ENCODE measurements at places on chromosomes 7 and 10.

- no peak overlapping the region for H3K27ac ChIP-seq
- H3K4me3 ChIP-seq, result no peak overlapping the region
- DNase-seq, result peak; percentile 61
- peaks cover 49% of the 10 kb centered on the region for H3K4me1 ChIP-seq
- H3K36me3 ChIP-seq, result peaks cover 2% of the 10 kb centered on the region
- no peaks in the 10 kb centered on the region for H3K27me3 ChIP-seq
These were observed 4.2 kb downstream of the AHR start for GRCh38 chr7:17302575-17303142.

DNA sequence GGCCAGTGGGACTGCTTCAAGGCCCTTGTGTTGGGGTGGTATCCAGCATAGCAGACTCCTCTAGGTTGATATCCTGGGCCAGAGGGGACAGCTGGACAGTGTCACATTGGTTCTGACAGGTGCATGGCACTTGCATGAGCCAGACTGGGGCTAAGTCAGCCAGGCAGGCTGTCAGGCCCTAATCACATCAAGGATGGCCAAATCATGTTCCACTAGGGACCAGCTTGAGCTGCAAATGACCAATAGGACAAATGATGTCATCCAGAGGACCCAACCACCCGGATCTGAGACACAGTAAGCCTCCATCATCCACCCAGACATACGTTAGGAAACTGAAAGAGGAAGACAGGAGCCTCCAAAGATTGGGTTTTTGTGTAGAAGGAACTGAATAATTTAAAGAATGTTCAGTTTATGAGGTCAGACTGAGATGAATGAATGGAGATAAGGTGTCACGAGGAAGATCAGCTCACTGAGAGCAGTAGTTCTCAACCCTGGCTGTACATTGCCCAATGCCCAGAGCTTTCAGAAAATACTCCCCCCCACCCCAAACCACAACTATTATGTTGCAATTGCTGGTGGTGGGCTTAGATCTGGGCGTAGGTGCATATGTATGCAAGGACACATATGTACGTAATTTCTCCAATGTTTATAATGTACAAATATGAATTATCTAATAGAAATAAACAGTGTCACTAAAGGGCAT is 75.2 kb upstream of the INHBA start:
- peak; percentile 49 for DNase-seq
- H3K4me1 ChIP-seq, result peaks cover 26% of the 10 kb centered on the region
- H3K27ac ChIP-seq, result no peak overlapping the region
- H3K36me3 ChIP-seq, result no peaks in the 10 kb centered on the region
- H3K27me3 ChIP-seq, result no peaks in the 10 kb centered on the region

GRCh38 chr10:49349390-49349789 is 46.5 kb downstream of the DRGX start:
- no peaks in the 10 kb centered on the region for H3K4me1 ChIP-seq
- DNase-seq, result no peak

- DNase-seq, result no peak
- H3K4me3 ChIP-seq, result no peak overlapping the region
- H3K4me1 ChIP-seq, result no peaks in the 10 kb centered on the region
- H3K27me3 ChIP-seq, result no peaks in the 10 kb centered on the region
- H3K27ac ChIP-seq, result no peak overlapping the region
These were observed 758.0 kb downstream of the TYW1 start for GRCh38 chr7:67754651-67755050.

GRCh38 chr10:78148961-78149612 is 115.4 kb downstream of the RPS24 start:
- DNase-seq, result no peak
- H3K27ac ChIP-seq, result no peak overlapping the region
- no peak overlapping the region for H3K4me3 ChIP-seq
- H3K27me3 ChIP-seq, result no peaks in the 10 kb centered on the region
- H3K4me1 ChIP-seq, result no peaks in the 10 kb centered on the region
- H3K36me3 ChIP-seq, result no peaks in the 10 kb centered on the region

DNA sequence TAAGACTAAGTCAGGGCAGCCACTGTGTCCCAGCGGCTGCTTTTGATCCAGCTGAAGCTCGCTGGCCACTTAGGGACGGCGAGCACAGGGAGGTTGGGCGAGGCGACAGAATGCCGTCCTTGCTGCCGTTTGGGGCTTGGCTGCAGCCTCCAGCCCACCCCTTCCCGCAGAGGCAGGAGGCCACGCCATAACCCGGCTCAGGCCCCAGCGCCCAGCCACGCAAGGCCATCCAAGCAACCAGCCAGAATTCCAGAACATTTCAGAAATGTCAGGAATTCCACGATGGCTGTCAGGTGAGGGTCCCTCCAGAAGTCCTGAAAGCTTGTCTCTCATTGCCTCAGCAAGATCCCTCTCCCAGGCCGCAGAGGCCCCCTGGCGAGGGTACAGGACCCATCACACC is 479.1 kb upstream of the FOXK1 start:
- no peaks in the 10 kb centered on the region for H3K27me3 ChIP-seq
- H3K27ac ChIP-seq, result no peak overlapping the region
- no peaks in the 10 kb centered on the region for H3K36me3 ChIP-seq
- H3K4me1 ChIP-seq, result no peaks in the 10 kb centered on the region
- DNase-seq, result no peak
- H3K4me3 ChIP-seq, result no peak overlapping the region

GRCh38 chr7:142870566-142871259 is 14.8 kb downstream of the TRPV6 start:
- no peak overlapping the region for H3K27ac ChIP-seq
- no peaks in the 10 kb centered on the region for H3K4me1 ChIP-seq
- DNase-seq, result no peak

GRCh38 chr10:59098831-59099452 is 77.5 kb upstream of the PHYHIPL start:
- no peaks in the 10 kb centered on the region for H3K4me1 ChIP-seq
- no peak overlapping the region for H3K27ac ChIP-seq
- no peak for DNase-seq
- H3K4me3 ChIP-seq, result no peak overlapping the region
- H3K27me3 ChIP-seq, result no peaks in the 10 kb centered on the region

DNA sequence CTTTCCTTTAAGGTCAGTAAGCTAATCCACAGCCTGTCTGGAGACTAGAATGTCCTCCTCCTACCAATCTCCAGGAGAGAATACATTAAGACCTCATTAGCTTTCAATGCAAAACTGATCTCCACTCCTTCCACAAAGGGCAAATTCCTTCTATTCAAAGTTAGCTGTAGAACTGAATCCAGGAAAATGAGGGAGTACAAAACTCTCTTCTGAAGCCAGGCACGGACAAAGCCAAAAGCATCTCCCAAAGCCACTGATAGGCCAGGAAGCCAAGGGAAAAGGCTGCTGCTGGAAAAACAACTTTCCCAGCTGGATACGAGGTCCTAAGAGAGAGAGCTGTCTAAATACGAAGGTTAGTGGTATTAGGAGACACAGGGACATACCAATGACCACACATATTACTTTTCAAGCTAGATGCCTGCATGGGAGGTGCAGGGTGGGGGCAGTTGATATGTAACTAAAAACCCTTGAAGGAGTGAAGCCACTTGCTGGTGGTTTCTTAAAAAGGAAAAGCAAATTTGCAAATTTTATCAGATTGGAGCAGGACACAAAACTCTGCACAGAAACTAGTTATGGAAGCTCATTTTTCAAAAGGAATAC is 43.6 kb downstream of the MKX start:
- no peaks in the 10 kb centered on the region for H3K27me3 ChIP-seq
- no peak overlapping the region for H3K27ac ChIP-seq
- no peaks in the 10 kb centered on the region for H3K36me3 ChIP-seq
- no peak overlapping the region for H3K4me3 ChIP-seq
- no peak for DNase-seq

DNA sequence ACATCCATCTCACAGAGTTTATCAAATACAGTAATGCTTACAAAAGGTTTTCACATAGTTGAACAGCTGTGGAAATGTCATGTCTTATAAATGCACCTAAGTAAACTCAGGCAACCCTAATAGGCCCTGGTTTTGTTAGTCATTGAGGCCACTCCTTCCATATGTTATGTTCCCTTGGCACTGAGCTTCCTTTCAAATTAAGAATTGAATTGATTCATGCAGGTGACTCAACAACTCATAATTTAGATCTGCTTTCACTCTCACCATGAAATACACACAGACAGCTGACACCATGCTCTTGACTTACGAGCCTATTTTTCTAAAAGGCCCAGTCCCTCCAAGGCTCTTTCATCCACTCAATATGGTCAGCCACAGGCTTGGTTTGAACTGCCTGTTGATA is 476.9 kb downstream of the KCNMA1 start:
- H3K4me1 ChIP-seq, result no peaks in the 10 kb centered on the region
- peaks cover 21% of the 10 kb centered on the region for H3K27me3 ChIP-seq
- no peak overlapping the region for H3K4me3 ChIP-seq
- no peaks in the 10 kb centered on the region for H3K36me3 ChIP-seq

GRCh38 chr7:54946271-54946670 is 72.5 kb upstream of the EGFR start:
- no peak overlapping the region for H3K4me3 ChIP-seq
- H3K4me1 ChIP-seq, result no peaks in the 10 kb centered on the region
- DNase-seq, result no peak

- H3K27ac ChIP-seq, result no peak overlapping the region
- no peaks in the 10 kb centered on the region for H3K27me3 ChIP-seq
- DNase-seq, result peak; percentile 85
- no peak overlapping the region for H3K4me3 ChIP-seq
These were observed 150.4 kb downstream of the SFMBT2 start for GRCh38 chr10:7260412-7260900.

- H3K36me3 ChIP-seq, result no peaks in the 10 kb centered on the region
- no peak overlapping the region for H3K27ac ChIP-seq
- no peaks in the 10 kb centered on the region for H3K4me1 ChIP-seq
- DNase-seq, result no peak
- no peak overlapping the region for H3K4me3 ChIP-seq
- H3K27me3 ChIP-seq, result no peaks in the 10 kb centered on the region
These were observed 307.6 kb downstream of the GRID1 start for GRCh38 chr10:86058964-86059363.

DNA sequence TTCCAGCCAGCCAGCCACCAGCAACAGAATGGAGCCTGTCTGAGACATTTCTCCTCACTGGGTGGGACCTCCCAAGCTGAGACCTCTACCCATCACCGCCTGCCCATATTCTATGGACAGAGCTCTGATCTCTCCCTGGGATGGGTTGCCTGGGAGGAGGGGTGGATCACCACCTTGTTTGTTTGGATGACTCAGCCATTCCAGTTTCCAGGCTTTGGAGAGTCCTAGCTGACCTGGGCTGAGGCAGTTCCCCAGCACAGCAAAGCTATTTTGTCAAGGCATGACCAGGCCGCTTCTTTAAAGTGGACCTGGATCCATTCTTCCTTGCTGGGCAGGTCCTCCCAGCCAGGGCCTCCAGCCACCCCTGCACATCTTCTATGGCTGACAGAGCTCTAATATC is 982.3 kb downstream of the DNAJB9 start:
- no peaks in the 10 kb centered on the region for H3K36me3 ChIP-seq
- H3K4me3 ChIP-seq, result no peak overlapping the region
- H3K4me1 ChIP-seq, result no peaks in the 10 kb centered on the region
- no peak overlapping the region for H3K27ac ChIP-seq
- DNase-seq, result no peak
- H3K27me3 ChIP-seq, result no peaks in the 10 kb centered on the region

DNA sequence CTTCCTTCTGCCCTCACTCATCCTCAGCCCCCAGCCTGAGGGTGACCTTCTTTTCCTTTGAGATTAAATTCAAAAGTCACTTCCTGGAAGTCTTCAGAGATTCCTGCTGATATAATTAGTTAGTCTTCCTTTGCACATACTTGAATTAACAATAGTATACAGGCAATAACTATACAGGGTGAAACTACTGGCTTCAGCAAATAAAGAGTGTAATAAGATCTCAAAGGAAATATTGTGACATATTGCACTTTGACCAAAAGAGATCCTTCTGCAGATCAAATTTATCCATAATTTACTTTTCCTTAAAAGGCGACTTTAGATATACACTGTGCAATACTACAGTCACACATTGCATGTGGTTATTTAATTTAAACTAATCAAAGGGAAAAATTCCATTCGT is 123.8 kb downstream of the SEMA3A start:
- no peak for DNase-seq
- H3K4me1 ChIP-seq, result no peaks in the 10 kb centered on the region
- no peak overlapping the region for H3K27ac ChIP-seq
- no peak overlapping the region for H3K4me3 ChIP-seq
- H3K27me3 ChIP-seq, result no peaks in the 10 kb centered on the region
- no peaks in the 10 kb centered on the region for H3K36me3 ChIP-seq

GRCh38 chr7:142412551-142413193 is 154.8 kb upstream of the PRSS58 start:
- H3K36me3 ChIP-seq, result no peaks in the 10 kb centered on the region
- peaks cover 36% of the 10 kb centered on the region for H3K4me1 ChIP-seq
- no peak overlapping the region for H3K27ac ChIP-seq
- no peaks in the 10 kb centered on the region for H3K27me3 ChIP-seq
- H3K4me3 ChIP-seq, result no peak overlapping the region
- DNase-seq, result peak; percentile 80

GRCh38 chr7:29102558-29103151 is 43.7 kb downstream of the CPVL start:
- no peaks in the 10 kb centered on the region for H3K27me3 ChIP-seq
- H3K4me3 ChIP-seq, result no peak overlapping the region
- no peak overlapping the region for H3K27ac ChIP-seq
- H3K36me3 ChIP-seq, result no peaks in the 10 kb centered on the region
- H3K4me1 ChIP-seq, result no peaks in the 10 kb centered on the region

- no peak overlapping the region for H3K27ac ChIP-seq
- H3K36me3 ChIP-seq, result peaks cover 84% of the 10 kb centered on the region
These were observed 48.9 kb downstream of the IRF5 start for GRCh38 chr7:128986609-128987008.

- H3K27ac ChIP-seq, result no peak overlapping the region
- H3K27me3 ChIP-seq, result no peaks in the 10 kb centered on the region
- no peaks in the 10 kb centered on the region for H3K4me1 ChIP-seq
These were observed 158.9 kb downstream of the KLF6 start for GRCh38 chr10:3625959-3626751.

DNA sequence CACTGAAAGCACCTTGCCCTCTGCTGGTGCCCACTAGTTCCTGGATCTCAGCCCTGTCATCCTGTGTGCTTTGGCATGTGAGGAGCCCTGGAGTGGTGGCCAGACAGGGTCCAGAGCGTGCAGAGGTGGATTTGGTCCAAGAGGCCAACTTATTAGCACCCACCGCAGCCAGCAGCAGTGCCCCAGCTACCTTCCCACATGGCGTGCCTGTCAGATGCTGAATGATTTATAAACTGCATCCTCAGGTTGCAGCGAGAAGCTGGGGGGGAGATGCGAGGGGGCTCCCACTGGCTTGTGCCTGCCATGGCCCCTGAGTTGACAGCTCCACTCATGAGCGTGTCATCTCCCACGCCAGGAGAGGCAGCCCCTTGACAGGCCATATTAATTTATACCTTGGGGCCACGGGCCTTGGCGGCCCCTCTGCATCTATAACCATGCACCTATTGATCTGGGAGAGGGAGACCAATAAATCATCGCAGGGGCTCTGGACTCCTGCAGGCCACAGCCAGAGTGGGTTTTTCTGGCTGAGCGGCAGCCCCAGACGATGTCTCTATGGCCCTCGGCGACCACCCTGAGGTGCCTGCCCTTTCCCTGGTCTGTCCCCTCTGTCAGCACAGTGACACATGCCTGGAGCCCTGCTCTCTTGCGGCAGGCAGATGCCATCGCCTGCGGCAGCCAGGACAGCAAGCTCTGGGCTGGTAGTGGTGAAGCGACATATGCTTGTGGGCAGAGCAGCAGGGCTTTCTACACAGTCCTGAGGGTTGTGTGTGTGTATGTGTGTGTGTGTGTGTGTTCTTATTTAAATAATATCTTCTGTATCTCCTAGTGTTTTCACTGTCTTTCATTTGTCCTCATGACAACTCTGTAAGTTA is 120.8 kb downstream of the CDH23 start:
- H3K27me3 ChIP-seq, result no peaks in the 10 kb centered on the region
- no peaks in the 10 kb centered on the region for H3K36me3 ChIP-seq
- no peak overlapping the region for H3K4me3 ChIP-seq
- H3K27ac ChIP-seq, result no peak overlapping the region
- no peaks in the 10 kb centered on the region for H3K4me1 ChIP-seq
- no peak for DNase-seq
